ENCODE measurements at places on chromosomes 3 and 15.

DNA sequence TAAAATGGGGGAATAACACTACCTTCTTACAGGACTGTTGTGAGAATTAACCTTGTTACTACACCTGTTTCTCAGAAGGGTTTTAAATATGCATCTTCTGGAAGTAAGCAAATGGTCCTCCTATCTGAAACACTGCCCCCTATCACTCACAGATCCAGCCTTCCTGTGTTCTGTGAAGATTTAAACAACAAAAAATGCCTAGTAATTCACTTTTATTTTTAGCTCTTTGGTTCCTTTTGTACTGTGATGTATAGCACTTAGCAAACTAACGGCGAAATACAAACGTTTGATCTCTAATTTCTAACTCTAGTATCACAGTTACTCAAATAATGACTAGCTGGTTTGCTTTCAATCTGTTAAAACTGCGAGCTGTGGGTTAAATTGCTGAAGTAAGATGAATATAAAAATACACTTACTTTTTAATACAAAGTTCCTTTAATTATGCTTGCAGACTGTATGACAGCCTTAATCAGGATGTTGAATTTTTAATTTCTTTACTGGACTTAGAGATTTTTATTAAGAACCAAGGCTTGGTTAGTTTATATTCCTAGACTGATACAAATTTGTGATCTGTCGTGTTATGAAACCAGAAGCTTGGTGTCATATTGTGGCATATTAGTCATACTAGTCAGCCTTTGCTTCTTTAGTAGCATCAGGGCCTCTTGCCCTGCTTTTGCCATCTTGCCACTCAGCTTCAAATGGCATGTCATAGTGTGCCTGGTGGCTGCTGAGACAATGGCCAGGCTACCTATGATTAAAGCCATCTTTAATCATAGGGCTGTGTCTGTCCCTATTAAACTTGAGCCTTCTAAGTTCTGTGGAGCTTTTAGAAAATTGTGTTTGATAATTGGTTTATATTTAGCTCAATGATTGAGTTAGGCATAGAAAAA lies 9.2 kb downstream of the EIF3J start:
- peak; percentile 64 for DNase-seq

DNA sequence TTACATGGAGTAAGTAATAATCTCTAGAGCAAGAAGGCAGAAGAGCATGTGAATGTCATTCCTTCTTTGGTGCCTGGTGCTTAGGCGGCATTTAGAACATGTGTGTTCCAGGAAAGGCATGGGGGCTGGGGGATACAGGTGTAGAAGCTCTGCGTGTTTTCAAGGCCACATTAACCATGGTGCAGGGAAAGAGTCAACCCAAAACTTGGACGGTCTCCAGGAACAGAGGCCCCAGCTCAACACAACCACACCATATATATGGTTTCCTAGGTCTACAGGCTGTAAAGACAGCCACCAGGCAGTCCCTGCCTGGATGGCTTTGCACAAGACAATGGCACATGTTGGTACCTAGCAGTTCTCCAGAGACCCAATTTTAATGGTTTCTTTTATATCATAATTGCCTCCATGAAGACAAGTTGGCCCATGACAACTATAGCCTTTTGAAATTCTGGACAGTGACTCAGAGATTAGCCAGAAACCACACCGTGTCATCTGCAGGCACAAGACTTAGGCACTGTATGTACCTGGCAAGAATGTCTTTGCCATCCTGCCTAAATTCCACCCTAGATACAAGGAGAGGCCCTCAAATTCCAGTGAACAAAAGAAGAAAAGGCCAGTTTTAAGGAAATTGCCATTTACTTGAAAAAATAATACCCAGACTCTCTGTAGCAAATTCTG lies 25.0 kb upstream of the DGKG start:
- DNase-seq = no peak

GRCh38 chr3:74059301-74059922 lies 434.7 kb upstream of the PDZRN3 start:
- no peak for DNase-seq

DNA sequence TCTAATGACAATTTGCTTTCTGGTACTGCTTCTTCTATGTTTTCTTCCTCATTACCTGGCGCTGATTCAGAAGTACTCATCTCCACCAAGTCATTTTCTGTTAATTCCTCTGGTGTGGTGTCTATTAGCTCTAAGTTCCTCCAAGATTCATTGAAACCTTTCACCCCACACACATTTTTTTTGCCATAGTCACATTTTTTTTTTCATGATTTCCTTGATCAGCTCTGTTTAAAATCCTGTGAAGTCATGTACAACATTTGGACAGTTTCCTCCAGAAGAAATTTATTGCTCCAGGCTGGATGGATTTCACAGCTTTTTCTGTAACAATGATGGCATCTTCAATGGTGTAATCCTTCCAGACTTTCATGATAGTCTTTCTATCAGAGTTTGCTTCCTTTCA lies 243.2 kb upstream of the VEPH1 start:
- peak; percentile 17 for DNase-seq

DNA sequence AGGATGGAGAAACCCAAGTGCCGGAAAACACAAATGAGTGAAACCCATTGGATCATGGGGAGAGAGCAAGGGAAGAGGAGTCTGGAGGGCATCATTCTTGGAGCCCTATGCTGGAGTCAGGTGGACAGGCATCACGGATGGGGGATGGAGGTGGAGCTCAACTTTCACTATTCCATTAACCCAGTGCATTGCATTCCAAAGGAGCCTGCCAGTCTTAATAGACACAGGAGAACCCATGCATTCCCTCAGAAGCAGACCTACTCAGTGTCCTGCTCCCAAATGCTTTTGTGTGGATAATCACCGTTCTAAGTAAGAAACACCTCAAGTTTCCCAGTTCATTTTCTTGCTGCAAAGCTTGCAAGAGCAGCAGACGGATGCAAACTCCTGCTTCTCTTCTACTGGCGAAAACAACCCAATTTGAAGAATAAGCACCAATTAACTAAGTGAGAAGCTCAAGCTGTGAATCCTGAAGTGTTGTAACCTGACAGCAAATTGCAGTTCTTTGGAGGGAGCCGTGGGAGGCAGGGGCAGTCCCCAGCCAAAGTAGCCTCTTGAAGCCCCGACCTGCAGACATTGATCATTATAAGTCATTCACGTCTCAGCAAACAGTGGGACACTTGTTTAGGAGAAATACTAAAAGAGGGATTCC lies 25.3 kb downstream of the SEMA5B start:
- no peak for DNase-seq

DNA sequence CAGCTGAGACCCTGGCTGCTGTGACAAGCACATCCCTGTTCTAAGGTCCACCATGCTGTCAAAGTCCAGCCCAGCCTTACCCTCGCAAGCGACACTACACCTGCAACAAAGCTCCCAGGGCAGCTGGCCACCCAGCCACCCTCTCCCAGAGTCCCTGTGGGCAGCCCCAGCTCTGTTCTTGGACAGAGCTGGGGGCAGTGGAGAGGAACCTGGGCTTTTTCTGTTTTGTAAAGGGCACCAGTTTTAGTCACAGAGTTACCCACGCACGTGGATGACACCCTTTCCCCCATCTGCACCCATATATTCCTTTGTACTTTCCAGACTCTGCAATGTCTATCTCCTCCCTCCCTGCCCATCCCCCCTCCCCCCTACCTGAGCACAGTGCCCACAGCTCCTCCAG lies 38.9 kb downstream of the ACAN start:
- no peak for DNase-seq

DNA sequence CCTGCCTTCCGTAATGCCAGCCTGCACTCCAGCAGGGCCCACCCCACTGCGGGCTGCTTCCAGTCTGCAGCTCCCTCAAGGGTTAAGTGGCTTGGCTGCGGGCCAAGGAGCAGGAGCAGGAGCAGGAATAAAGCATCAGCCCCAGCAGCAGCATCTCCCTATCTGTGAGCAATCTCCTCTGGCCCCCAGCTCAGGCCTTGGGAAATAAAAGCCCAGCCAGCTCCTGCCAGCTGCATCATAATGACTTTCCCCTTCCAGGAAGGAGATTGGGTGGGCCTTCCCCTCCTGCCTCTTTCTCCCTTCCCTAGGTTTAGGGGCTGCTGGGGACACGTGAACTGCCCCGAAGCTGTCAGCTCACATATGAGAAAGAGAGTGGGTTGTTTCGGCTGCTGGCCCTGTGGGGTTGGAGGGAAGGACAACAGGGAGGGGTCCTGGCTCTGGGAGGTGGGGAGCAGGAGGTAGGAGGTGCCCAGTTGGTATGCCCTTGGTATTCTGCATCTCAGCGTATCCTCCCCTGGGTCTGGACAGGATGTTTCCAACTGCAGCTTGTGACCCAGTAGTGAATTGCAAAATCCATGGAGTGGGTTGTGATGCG lies 34.6 kb upstream of the FGD5 start:
- no peak for DNase-seq

- DNase-seq = peak; percentile 84
Observed at GRCh38 chr3:34859746-34860145, 779.6 kb upstream of the ARPP21 start.

DNA sequence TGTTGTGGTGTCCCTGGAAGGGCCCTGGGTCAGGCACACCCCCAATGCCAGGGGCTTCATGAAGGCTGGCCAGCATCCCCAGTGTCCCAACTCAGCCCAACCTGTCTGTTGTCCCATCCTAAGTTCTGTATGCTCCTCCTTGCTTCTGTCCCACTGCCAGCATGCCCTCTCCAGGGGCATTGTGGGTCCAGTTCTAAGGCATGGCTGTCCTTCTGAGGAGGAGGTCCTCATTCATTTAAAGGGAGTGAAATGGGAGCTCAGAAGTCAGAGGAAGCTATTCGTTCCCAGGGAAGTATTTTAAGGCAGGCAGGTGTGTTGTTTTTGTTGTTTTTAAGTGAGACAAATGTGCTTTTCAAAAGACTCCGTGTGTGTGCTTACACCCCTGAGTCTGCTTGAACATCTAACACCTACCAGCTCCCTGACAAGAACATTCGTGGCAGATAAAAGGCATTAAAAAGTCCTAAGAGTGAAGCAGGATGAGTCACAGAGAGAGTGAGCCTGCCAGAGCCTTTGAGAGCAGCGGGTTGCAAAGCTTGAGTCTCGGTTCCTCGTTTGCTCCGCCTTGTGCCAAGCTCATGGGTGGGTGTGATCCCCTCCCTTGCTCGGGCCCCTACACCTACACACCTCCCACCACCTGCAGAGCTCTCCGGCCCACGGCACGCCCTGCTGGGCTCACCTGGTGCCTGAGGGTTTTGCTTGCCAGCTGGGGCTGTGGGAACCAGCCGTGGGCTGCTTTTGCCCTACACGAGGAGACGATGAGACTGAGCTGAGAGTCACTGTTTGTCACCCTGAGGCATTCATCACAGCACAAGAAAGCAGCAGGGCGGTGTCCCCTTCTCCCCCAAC lies 183.4 kb upstream of the TOPAZ1 start:
- peak; percentile 49 for DNase-seq
